ENCODE measurements at places on chromosomes 1 and 21.

GRCh38 chr1:196910215-196910614 is 22.4 kb downstream of the CFHR4 start:
- DNase-seq, result no peak

DNA sequence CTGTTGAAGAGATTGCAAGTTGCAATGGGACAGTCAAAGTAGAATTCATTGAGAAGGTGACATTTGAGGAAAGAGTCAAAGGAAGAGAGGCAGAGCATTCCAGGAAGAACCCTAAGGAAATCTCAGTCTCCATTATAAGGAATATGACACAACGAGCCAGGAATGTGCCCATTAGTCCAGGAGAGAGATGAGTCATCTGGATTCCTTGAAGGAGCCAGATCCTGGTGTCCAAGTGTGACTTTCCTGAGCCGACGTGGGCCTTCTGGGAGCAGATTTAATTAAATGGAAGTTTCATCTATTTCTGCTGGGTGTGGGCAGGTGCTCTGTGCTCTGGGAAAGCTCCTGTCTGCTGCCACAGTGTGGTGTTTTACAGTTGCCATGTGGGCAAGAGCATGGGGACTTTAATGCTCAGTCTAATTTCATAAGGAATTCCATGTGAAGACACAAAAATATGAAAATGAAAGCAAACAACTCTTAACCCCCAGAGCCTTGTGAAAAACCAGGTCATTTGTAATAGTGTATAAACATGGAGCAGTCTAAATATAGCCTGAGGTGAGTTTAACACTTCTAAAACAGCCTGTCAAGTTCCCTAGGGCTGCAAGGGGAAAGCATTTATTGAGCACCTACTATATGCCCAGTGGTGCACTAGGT is 111.4 kb upstream of the ARTN start:
- no peak for DNase-seq

GRCh38 chr1:219422811-219423598 is 189.9 kb downstream of the ZC3H11B start:
- no peak for DNase-seq

DNA sequence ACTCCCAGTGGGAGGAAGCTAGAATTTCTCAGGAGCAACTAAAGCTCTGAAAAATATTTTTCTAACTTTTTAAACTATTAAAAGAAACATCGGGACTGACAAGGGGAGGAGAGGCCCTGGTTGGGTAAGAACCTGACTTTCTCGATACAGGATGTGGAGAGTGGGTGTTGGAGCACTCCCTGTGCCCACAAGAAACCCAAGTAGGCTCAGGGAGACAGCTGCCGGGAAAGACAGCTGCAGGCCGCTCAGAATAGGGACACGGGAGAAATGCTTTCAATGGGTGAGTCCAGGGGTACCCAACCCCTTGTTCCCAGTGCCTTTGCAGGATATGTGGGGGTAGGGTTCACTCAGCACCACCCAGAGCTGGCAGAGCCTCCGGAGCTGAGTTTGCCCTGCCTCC is 43.6 kb downstream of the PLEKHA6 start:
- DNase-seq, result no peak

DNA sequence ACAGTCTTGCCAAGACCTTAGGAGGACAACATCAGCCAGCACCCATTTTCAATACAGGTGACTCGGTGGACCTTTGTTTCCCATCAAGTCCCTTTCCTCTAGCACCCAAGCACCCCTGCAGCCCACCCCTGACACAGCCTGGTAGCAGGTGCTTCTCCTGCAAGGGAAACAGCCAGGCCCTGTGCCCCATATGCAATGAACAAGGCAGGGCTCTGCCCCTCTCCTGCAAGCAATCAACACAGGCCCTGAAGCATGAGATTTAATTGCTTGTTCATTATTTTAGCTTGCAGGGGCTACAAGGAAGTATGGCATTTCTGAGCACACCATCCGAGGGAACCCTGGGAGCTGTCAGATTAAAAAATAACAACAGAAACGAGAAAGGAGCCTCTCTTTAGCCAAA is 35.4 kb downstream of the TCP10L start:
- DNase-seq, result no peak

DNA sequence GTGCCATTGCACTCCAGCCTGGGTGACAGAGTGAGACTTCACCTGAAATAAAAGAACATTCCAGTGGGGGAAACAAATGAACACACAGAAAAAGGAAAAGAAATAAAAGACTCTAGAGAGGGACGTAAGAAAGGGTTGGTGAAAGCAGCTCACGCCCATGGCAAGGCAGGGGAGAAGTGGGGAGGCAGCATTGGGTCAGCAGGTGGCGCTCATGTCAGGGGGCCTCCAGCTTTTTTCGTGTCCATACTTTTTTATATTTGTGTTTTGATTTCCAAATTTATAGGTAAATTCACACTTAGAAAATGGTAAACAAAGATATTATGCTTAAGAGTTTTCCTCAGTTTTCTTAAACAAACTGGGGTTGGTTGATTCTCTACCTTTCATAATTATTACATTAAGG is 45.5 kb downstream of the VPS13D start:
- peak; percentile 12 for DNase-seq

GRCh38 chr1:240074908-240075307 is 16.8 kb upstream of the FMN2 start:
- no peak for DNase-seq

- DNase-seq, result no peak
Measured at GRCh38 chr1:14055442-14056223, 355.6 kb downstream of the PRDM2 start.

GRCh38 chr1:12057382-12057781 is 5.7 kb upstream of the TNFRSF8 start:
- no peak for DNase-seq

- no peak for DNase-seq
Measured at GRCh38 chr1:226455843-226456242, 48.0 kb upstream of the PARP1 start.

DNA sequence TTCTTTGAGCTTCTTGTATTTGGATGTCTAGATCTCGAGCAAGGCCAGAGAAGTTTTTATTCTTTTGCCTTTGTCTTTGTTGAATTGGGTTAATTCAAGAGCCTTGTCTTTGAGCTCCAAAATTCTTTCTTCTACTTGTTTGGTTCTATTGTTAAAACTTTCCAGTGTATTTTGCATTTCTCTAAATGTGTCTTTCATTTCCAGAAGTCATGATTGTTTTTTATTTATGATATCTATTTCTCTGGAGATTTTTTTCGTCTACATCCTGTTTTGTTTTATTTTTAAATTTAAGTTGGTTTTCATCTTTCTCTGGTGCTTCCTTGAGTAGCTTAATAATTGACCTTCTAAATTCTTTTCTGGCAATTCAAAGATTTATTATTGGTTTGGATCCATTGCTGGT is 61.8 kb downstream of the DTL start:
- DNase-seq, result no peak

- DNase-seq, result no peak
Measured at GRCh38 chr1:210340311-210340710, 11.6 kb downstream of the HHAT start.

Measured in activated gamma-delta T cell treated with anti-CD3 and anti-CD28 coated beads, Interleukin-2, amount 50 U/mL, for 16 hours (primary cell).